NCI-H1417 treated with DMSO at 0.1 percent for 48 hours (cell line): ENCODE measurements at places on chromosomes 6 and 20.

DNA sequence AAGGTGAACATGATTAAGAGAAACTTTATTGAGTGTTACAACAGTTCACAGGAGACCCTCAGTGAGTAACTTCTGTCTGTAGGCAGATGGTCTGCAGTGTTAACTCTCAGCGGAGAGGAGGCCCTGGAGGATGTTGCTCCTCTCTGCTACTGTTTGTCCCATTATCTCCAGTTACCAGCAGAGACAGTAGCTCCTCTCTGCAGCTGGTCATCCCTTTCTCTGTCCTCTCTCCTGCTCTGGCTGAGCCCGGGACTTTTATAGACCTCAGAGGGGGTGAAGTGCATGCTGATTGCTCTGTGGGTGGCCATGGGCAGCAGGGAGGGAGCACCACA lies 5.7 kb downstream of the GTSF1L start:
- no peak for DNase-seq

- DNase-seq, result no peak
Observed at GRCh38 chr6:56814308-56814707, 140.6 kb upstream of the BEND6 start.

GRCh38 chr6:116019428-116019827 lies 41.3 kb downstream of the FRK start:
- no peak for DNase-seq

DNA sequence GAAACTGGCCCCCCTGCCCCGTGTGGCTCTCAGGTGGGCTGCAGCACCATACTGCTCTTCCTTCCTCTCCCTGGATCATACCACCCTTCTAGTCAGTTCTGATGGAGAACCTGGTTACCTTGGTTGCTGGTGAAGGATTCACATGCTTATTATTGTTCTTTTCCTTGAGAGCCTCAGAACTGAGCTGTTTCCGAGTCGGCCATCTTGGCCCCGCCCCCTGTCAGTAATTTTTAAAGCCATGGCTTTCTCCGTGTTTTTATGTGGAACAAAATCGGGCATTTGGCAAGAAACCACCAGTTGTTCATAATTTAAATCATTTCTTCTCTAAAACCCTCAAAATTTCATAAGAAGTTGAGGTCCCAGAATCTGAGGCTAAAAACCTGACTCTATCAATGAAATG lies 493.8 kb downstream of the NKAIN2 start:
- no peak for DNase-seq

DNA sequence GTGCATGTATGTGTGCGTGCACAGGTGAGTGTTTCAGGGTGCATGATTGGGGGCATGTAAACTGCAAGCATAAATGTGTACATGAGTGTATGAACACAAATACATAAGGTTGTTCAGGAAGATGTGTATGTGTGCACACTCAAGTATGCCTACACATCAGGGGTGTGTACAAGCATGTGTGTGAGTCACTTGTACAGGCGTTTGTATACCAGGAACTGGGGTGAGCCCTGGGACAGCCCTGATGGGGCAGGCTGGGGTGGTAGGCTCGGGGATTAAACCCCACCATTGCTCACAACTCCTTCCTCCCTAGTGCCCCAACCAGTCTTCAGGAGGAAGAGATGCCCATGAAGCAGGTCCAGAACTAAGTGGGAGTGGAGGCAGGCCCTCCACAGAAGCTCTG lies 4.3 kb downstream of the CRIP3 start:
- no peak for DNase-seq

- no peak for DNase-seq
Observed at GRCh38 chr6:98833307-98834059, 891 bp upstream of the POU3F2 start.

GRCh38 chr6:135056632-135057031 lies 2.0 kb upstream of the HBS1L start:
- DNase-seq, result no peak

DNA sequence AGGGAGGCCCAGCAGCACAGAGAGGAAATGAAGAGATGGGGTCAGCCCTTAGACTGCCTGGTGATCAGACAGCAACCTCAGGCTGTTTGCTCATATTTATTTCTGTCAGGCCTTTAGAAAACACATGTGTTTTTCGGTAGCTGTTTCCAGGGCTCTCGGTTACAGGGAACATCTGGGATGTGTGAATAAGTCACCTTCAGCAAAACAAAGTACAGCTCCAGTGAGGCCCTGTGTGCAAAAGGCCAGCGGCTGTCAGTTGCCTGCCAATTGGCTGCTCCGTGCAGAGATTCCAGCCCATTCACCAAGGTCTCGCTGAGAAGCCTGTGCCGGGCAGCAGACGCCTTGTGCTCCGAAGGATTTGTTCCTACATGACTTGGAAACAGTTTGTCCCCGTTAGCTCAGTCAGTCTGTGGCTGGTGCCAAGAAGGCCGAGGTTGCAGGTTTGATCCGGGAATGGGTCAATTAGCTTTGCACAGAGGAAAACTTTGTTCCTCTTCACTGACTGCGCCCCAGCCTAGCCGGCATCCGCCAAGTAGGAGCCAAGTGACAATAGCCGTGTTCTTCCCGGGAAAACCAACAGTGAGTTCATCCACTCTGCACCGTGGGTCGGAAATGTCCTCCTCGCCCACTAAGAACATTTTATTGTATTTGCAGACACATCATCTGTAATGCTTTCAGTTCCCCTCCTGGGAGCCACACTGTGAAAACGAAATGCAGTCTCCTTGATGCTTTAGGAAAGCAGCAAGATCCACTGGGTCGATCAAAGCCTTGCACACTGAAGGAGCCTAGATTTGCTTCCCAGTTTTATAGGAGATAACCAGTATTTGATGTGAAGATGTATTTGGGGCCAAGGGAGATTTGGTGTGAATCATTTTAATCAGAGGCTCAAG lies 315.4 kb upstream of the CDYL start:
- no peak for DNase-seq

DNA sequence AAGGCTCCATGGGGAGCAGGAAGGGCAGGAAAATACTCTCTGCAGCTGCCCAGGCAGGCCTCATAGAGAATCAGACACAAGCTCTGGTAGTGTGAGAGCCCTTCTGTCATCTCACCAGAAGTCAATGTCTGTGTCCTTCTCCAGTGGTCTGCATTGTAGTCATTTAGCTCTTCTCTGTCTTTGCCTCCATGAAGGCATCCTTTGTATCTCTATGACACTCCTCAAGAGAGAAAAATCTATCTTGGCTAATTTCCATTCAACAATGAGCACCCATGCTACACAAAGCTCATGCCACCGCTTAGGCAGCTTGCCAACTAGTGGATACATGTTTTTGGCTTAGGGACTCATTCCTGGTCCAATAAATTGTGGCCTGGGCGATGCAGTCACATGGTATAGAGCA lies 92.1 kb downstream of the RNF217 start:
- no peak for DNase-seq

DNA sequence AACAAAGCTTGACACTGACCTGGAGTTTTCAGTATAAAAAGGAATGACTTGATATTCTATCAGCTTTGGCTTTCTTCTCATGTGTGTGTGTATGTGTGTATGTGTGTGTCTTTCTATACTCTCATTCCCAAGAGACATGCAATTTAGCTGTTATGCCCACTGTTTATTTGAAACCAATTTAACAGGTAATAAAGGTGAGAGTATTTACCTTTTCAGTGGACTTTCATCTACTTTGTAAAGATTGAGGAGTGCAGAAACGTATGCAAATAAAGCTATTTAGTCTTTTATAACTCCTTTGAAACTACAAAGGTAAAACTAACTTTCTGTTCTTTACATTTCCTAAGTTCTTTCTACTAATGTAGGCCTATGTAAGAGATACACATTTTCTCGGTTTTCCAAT lies 103.5 kb upstream of the HS3ST5 start:
- no peak for DNase-seq

DNA sequence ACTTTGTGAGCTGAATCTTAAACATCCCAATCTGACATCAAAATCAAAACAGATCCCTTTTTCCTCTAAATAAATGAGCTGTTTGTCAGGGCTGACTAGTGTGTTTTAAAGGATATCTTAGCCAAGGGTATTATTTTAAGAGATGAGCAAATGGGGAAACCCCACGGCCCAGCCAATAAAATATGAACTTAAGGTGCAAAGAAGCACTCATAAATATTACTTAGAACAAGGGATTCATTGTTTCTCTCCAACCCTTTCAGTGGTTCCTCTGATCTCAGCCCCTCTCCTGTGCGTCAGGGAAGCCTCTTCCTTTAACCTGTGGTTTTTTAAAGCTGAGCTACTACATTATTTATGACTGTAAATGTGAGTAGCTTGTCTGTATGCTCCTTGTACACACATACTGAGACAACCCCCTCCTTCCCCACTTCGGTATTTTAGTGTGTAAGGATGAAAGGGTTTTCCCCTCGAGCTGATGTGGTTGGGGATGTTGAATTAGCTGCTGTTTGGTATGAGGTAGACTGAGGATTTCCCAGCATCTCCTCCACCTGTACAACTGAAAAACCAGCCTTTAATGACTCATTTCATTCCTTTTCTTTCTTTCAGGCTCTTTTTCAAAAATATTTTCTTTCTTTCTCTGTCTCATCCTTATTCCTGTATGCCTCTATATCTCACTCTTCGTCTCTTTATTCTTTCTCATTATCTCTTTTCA lies 6.5 kb downstream of the BMP5 start:
- no peak for DNase-seq

DNA sequence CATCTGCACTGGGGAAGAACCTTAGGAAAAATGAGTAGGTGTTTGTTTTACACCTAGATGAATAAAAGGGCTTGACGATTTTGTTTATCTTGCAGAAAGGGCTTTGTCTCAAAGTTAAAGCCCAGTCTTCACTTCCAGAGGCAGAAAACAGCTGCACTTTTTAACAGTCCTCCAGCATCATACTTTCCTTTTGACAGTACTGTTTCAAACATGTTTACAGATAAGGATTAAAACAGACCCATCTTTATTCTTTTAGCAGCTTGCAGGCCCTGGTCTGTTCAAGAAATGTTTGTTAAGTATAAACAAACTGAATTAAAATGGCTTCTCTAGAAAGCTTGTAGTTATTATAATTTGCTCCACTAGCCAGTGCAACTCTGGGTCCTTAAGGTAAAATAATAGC lies 374.2 kb downstream of the EPHA7 start:
- no peak for DNase-seq

DNA sequence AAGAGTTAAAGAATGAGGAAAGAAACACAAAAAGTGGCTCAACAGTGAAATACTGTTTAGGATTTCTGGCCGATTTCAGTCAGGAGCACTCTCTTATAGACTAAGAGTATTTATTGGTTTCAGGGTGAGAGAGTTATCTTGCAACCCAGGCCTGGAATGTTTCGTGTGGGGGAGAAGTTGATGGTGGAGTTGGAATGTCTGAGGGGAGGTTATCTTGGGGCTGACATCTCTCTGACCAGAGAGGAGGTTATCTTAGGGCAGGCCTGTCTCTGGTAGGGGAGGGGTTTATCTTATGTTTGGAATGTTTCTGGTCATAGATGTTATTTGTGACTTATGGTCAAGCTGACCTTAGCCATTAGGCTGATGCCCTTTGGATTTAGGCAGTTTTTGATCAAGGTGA lies 80.3 kb downstream of the HTR1B start:
- DNase-seq, result no peak

DNA sequence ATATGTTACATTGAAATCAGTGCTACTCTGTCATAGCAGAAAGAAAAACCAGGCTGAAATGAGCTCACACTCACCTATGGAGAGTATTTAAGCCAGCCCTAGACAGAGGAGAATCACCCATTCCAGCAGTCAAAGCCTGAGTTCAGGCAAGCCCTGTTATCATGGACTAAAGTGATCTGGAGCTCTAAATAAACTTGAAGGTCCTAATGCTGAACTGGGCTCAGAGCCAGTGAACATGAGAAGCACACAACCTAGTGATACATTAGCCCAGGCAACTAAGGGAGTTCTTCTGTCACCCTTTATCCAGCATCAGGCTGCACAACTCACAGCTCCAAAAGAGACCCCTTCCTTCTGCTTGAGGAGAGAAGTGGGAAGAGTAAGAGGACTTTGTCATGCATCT lies 425.0 kb downstream of the COL12A1 start:
- DNase-seq, result no peak

DNA sequence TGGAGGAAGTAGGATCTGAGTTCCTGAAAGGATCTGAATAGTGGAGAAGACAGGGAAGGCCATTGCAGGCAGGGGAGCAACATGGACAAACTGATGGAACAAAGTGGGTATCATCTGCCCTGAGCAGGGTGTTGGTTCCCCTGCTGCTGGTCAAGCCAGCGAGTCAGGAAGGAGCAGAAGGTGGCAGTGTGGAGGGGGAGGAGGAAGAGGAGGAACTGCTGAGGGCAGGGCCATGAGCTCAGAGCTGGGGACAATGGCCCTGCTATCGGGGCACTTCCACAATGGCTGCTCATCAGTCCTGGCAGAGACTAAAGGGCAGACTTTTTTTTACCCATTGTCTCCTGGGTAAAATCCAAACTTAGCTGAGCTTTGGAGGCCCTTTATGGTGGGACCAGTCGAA lies 13.6 kb downstream of the CNBD2 start:
- DNase-seq, result no peak

GRCh38 chr6:138914701-138915100 lies 73.4 kb downstream of the REPS1 start:
- DNase-seq, result no peak

DNA sequence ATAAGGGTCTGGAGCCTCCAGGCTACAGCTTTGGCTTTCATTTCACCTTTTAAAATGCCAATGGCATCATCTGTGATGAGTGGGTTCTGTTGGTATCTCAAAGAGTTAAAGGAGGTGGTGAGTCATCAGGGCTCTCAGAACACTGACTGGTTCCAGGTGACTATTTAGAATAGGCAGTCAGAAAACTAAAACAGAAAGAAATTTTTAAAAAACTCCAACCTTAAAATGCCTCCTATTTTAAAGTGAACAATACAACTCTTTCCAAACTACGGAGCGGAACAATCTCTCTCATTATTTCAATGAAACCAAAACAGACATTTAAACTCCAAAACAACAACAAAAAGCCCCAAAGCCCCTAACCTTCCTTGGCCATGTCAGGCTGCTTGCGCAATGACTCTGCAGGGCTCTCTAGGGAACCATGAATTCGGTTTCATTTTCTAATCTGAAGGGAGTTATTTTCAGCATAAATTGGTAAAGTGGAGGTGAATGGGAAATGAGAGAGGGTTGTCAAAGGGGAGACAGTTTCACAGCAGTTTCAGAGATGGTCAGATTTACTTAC lies 194.9 kb downstream of the KIF6 start:
- DNase-seq, result no peak

GRCh38 chr6:24031496-24031895 lies 94.5 kb upstream of the NRSN1 start:
- no peak for DNase-seq

GRCh38 chr20:44701858-44702256 lies 13.3 kb upstream of the CCN5 start:
- DNase-seq, result no peak

DNA sequence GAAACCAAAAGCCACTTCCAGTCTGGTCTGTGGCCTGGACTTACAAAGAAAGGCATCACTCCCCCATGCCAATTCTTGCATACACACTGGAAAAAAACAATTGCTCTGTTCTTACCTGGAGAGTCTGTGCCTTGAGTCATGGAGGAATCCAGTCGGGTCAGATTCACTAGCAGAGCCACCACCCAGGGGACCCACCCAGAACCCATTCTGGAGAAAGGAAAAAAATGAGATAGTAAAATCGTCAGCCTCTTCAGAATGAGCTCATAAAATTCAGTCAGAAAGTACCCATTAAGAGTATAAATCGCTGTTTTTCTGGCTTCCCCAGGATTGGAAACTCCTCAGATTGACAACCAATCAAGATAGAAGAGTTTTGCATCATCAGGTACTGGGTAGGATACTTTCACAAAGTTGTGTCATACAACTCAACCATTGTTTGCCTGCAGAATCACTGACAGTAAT lies at the start of gene HLA-DOB:
Gene HLA-DOB, minus strand, starts transcription at position 257 of the 459 bp plus-strand sequence. Its CDS starts 51 bp downstream, at position 206.
- no peak for DNase-seq

GRCh38 chr20:2164966-2165365 lies 63.3 kb downstream of the STK35 start:
- no peak for DNase-seq
